ENCODE measurements at places on chromosomes 1 and 21. TPM values are rescaled to one million over a fixed set of nuclear protein-coding genes. Genes with fewer than 3 reads are reported as not detected.

Gene ITGB2
- 40.3 TPM for total RNA-seq

Gene TTC39A
- 24.7 TPM for total RNA-seq

- no peak for DNase-seq
Observed at GRCh38 chr21:24225431-24225830, 1381.8 kb downstream of the MRPL39 start.

- no peak for DNase-seq
Observed at GRCh38 chr1:28162151-28162550, 14.3 kb downstream of the PTAFR start.
